Fibroblast of lung (primary cell): ENCODE measurements at places on chromosomes 6 and 20.

- no peak for DNase-seq
These were observed 137.7 kb upstream of the ARMC2 start for GRCh38 chr6:108710551-108710950.

DNA sequence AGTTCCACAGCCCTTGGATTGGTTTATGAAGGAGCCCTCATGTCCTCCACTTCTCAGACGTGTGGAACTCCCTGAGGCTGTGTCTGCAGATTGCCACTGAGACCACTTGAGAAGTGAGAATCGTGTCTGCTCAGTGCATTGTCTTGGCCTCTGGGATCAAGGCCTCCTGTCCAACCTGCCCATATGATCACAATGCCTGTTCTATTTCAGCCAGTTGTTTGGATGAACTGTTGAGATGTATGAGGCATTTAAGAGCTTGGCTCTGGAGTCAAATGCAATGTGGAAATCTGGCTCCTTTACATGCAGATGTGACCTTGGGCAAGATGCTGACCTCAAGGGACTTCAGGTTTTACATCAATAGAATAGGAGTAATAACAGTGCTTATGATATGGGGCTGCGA, 125.9 kb downstream of the SLC24A3 start:
- no peak for DNase-seq

- peak; percentile 71 for DNase-seq
These were observed 31.6 kb upstream of the SLC32A1 start for GRCh38 chr20:38692436-38693411.

GRCh38 chr20:58019850-58020625, 208.4 kb downstream of the ANKRD60 start:
- no peak for DNase-seq

- DNase-seq, result no peak
These were observed 128.9 kb downstream of the FARS2 start for GRCh38 chr6:5390177-5390576.

DNA sequence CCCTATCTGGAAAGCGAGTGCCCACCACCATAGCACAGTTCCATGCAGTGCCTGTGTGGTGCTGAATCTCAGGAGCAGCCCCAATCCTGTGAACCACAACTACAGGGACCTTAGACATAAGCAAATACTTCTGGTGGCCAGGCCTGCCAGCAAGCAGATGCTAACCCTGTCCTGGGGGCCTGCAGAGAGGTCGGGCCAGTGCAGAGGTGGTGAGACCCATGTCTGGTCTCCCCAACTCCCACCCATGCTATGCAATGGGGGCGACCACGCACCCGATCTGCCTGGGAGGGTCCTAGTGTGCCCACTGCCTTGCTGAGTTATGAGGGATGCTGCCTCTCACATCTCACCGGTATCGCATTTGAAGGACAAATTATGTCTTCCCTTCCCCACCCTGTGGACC, 151.6 kb upstream of the ZNF337 start:
- DNase-seq, result no peak

GRCh38 chr20:57403216-57403615, 12.0 kb downstream of the RBM38 start:
- DNase-seq, result no peak

- DNase-seq, result no peak
These were observed 439.9 kb upstream of the RNF217 start for GRCh38 chr6:124522335-124522734.

DNA sequence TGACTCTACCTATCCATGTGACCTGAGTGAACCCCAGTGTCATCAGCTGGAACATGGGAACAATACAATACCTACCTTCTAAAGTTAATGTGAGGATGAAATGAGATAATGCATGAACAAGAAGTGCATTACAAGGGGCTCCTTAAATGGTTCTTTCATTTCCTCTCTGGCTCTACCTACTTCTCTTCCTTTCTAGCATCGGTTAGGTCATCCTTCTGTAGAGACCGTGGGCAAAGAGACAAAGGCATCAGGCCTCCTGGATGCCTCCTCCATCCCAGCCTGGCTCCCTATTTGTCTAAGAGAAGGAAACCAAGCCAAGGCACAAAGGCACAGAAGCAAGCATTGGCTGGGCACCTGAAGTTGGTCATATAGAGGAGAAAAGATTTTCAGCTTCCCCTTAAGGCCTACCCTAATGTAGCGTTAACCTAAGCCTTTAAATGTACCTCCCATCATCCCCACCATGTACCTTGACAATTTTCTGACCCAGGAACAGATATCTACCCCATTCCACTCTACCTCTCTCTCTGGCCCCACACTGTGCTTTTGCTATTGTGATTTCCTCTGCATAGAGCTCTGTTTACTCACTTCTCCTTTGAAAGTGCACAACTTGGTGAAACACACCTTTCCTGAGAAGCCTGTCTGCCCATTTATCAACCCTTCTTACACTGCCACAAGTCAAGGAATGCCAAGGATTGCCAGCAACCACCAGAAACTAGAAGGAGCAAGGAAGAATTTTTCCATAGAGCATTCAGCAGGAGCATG, 86.6 kb downstream of the GCLC start:
- no peak for DNase-seq

DNA sequence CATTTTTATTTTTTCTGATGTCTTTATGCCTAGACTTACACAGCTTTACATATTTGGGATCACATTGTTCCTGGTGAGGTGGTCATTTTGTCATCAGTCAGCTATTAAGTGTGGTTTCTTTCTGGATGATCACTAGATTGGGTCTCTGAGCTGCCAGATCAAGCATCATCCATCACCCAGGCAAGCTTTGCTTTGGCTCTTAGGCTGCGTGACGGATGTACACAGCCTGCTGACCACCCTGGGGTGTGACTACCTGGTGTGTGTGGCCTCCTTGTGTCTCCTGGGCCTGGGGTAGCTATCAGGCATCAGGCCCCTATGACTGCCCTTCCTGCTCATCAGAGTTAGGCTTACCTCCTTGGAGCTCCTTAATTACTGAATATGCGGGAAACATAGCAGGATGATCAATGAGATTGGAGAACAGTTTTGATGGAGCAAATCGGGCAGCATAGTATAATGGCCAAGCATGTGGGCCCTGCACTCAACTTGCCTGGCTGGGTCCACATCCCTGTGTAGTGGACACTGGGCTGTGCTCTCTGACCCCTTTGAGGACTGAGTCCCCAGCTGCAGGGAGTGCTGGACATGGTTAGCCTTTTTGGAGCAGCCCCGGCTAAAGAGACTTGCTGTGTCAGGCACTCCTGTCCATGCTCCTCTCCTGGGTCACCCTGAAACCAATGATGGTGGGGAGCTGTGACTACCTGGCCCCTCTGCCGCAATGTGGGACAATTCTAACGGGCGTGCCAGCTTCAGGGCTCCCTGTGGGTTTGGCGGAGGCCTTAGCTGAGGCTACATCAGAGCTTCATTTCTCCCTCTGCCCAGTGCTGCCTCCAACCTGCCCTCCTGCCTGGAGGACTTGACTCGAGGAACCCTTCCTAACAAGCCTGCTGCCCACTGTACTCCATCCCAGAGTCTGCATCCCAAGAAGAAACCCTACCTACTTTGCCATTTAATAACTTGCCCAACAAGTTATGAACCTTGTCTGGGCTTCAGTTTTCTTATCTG, 8.2 kb downstream of the DAAM2 start:
- DNase-seq, result no peak
